Glomerular endothelial cell (primary cell): ENCODE measurements at places on chromosomes 7 and 10. TPM values are rescaled to one million over a fixed set of nuclear protein-coding genes. Genes with fewer than 3 reads are reported as not detected.

- DNase-seq = no peak
These were observed 9.9 kb downstream of the SKIDA1 start for GRCh38 chr10:21515361-21516241.

DNA sequence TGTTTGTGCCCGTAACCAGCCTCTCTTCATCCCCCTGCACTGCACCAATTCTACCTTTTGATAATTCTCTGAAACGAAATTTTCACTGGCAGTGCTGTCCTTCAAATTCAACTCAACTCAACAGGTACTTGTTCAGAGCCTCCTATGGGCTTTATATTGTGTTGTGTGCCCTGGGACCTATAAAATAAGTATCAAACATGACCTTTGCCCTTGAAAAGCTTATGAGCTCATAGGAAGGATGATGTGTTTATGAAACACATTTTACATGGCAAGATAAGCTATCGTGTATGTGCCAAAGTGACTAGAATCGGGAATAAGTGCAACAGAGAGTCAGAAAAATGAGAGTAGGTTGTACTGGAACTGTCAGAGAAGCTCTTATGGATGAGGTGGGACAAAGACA is 923.5 kb downstream of the LRMDA start:
- DNase-seq = no peak

DNA sequence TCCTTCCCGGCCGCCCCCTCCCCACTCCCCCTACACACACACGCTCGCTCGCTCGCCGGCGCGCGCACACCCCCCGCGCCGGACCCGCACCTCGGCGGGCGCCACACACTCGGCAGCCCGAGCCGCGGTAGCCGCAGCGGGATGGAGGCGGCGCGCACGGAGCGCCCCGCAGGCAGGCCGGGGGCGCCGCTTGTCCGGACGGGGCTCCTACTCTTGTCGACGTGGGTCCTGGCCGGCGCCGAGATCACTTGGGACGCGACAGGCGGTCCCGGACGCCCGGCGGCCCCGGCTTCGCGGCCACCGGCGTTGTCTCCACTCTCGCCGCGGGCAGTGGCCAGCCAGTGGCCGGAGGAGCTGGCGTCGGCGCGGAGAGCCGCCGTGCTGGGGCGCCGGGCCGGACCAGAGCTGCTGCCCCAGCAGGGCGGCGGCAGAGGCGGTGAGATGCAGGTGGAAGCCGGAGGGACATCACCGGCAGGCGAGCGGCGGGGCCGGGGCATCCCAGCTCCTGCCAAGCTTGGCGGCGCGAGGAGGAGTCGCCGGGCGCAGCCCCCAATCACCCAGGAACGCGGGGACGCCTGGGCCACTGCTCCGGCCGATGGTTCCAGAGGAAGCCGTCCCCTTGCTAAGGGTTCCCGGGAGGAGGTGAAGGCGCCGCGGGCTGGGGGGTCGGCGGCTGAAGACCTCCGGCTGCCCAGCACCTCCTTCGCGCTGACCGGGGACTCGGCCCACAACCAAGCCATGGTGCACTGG is at the start of gene SORCS3:
Gene SORCS3, plus strand, starts transcription at position 104 of the 750 bp plus-strand sequence.
- DNase-seq = no peak

- DNase-seq = no peak
These were observed 27.8 kb upstream of the PROSER2 start for GRCh38 chr10:11795101-11795920.

- no peak for DNase-seq
These were observed 48.9 kb downstream of the PYROXD2 start for GRCh38 chr10:98366062-98366530.

Gene NPFFR1
- total RNA-seq = not detected in 2 replicates
